ENCODE measurements at places on chromosomes 11 and 22.
A peak's percentile ranks its signal among the peaks of the same experiment; 100 is the strongest.

GRCh38 chr11:35419184-35419829 is at the start of gene SLC1A2:
SLC1A2 (minus strand) TSS chr11:35419558; CDS start chr11:35418966, 592 bp downstream.
- DNase-seq: no peak

DNA sequence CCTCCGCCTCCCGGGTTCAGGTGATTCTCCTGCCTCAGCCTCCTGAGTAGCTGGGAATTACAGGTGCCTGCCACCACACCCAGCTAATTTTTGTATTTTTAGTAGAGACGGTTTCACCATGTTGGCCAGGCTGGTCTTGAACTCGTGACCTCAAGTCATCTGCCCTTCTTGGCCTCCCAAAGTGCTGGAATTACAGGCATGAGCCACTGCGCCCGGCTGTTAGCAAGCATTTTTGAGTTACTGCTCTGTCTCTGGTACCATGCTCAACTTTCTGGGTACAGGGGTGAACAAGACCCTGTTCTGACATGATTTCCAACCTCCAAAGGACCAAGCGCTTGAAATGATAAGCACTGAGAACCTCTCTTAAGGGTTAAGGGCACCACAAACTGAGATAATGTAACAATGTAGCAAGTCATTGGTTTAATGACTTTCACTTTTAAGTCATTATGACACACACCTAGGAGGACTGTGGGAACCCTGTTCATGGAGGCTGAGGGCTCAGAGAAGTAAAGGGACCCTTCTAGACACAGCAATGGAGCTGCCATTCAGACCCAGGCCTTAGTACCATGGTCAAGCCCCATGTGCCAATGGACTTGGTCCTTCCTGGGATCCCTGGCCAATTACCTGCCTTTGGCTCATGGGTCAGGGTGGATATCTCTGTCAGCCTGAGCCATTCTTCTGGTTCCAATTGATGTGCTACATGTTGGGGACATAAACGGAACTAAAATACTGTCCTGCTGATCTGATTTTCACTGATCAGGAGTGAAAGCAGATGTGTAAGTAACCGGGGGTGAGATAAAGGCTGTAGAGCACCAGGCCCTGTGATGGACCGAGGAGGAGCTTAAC is 11.6 kb downstream of the SLC3A2 start:
- DNase-seq: peak; percentile 81

DNA sequence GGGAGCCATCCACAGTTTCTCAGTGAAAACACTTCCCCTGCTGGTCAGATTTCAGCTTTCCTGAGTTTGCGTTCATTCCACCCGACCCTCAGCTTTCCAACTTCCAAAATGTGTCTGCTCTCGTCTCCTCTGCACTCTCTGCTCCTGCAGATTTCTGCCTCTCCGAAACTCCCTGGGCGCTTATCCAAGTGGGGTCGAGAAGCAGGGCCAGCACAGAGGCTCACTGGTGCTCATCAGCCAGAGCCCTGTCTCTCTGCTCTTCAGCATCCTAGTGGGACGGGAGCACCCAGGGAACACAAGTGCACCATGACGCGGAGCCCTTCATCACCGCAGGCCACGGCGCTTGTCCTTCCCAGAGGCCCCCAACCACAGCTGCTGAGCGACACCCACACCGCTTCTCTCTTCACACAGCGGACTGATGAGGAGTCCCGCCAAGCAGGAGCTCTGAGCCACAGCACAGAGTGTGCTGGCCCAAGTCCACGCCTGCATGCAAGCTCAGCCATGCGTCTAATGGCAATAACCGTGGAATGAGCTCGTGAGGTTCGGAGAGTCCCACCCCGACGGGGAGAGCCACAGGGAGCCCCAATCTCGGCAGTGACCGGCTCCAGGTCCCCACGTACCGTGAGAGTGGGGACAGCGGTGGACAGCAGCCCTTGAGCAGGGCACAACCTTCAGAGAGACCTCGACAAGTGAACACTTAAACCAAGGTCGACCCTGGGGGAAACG is 27.9 kb upstream of the MOB2 start:
- DNase-seq: no peak

- DNase-seq: no peak
These were observed 38.7 kb upstream of the ATXN10 start for GRCh38 chr22:45632791-45633515.

- no peak for DNase-seq
These were observed 48.5 kb downstream of the PITPNB start for GRCh38 chr22:27870234-27871191.

DNA sequence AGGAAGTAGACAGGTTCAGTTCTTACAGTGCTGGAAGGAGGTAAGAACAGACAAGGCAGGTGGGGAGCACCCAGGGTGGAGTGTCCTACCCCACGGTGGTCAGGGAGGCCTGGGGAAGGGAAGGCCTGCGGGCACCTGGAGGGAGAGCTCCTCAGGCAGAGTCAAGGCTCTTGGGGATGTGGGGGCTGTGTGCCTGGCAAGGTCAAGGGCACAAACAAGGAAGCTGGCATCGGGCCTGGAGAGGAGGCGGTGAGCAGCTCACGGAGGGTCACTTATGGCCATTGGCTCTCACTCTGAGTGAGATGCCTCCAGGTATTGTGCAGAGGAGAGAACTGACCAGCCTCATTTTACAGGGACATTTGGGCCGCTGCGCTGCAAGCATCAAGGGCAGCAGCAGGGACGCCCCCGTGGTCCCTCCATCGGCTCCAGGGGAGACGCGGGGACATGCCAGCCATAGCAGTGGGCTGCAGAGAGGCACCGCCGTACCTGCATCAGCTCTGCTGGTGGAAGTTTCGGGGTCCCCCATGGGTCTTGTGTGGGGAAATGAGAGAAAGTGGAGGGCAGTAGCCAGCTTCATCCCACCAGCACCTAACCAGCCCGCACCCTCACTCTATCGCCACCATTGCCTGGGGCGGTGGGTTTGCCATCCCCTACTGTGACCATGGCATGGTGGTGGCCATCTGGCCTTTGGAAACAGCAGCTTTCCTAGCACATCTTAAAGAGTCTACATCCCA is 37.5 kb upstream of the RTL6 start:
- DNase-seq: no peak

GRCh38 chr11:61089806-61090491 is 12.3 kb upstream of the CD5 start:
- DNase-seq: no peak

GRCh38 chr22:39429916-39430575 is 26.8 kb upstream of the MGAT3 start:
- no peak for DNase-seq

DNA sequence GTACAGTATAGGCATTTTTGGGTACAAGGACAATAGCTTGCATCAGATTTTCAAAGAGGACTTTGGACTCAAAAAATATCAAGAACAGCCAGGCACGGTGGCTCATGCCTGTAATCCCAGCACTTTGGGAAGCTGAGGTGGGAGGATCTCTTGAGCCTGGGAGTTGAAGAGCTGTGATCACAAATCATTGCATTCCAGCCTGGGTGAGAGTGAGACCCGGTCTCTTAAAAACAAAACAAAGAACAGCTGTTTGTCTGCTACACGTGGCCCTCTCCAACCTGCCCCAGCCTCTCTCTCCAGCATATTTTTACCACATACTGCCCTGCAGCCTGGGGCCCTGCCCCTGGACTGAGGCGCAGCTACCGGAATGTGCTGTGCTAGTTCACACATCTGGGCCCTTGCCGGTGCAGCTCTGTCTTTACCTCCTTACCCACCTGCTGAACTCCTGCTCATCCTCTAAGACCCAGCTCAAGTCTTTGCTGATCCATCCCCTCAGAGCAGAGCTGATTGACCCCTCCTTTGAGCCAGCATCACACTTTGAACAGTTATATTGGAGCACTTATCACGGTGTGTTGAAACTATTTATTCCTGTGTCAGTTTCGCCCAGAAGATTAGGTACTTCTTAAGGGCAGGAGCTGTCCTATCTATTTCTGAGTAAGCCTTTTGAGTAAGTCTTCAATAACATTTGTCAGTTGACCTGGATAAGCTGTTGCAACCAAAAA is 29.4 kb downstream of the GRIK4 start:
- DNase-seq: no peak

- no peak for DNase-seq
These were observed 86.0 kb downstream of the CASP12 start for GRCh38 chr11:104812103-104812788.

- no peak for DNase-seq
These were observed 7.0 kb downstream of the C11orf16 start for GRCh38 chr11:8925711-8926110.

- DNase-seq: no peak
These were observed 873.7 kb upstream of the FAT3 start for GRCh38 chr11:91350931-91351330.

DNA sequence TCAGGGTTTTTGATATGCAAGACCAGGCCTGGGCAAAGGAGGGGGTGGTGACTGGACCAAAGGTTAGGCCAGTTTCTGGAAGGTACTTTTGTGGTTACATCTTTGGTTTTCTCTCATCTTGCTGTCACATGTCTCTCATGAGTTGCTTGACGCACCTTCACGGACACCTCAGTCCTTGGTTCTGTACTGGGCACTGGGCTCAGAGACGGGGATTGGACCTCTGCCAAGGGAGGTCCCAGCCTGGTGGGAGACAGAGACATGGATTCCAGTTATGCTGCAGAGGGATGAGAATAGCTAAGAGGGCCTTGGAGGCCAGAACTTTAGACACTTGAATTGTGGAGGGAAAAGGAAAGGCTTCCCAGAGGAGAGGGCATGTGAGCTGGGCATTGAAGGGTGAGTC is 1.7 kb downstream of the USP35 start:
- DNase-seq: peak; percentile 76

- peak; percentile 80 for DNase-seq
These were observed 959 bp downstream of the CCND1 start for GRCh38 chr11:69641681-69642548.

DNA sequence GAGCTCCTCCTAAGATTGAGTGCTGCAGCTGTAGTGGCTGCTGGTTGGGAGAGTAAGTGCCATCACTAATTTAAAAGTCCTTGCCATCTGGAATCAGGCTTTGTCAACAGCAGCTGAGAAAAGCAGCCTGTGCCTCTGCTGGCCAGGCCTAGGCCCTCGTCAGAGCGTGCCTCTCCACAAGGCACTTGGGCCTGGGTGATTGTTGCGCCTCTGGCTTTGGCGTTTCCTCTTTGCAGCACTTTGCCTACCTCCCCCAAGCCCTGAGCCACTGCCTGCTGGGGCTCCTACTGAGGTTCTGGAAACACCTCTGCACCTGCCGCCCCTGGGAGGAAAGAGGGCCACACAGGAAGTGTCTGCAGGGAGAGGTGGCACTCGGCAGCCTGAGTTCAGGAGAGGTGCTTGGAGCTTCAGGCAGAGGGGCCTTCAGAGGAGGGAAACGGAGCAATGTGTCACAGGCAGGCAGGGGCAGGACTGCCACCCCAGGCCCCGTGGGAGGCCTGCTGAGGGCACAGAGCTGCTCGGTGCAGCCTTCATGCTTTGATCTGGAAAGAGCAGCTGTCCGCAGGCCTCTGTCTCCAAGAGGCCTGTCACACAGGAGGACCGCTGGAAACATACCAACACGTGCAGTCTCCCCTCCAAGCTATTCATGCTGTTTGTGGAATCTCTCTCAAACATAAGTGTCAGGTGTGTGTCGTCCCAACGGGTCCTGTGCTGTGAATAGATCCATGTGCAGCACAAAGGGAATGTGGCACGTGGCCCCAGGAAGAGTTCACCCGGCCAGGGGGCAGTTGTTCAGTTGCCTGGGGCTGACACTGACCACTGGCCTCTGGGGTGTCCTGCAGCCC is 61.5 kb upstream of the EMID1 start:
- no peak for DNase-seq

GRCh38 chr22:21012446-21013407 is 2.2 kb upstream of the P2RX6 start:
- DNase-seq: no peak
